ENCODE measurements at places on chromosomes 11 and 22.
A peak's percentile ranks its signal among the peaks of the same experiment; 100 is the strongest.

DNA sequence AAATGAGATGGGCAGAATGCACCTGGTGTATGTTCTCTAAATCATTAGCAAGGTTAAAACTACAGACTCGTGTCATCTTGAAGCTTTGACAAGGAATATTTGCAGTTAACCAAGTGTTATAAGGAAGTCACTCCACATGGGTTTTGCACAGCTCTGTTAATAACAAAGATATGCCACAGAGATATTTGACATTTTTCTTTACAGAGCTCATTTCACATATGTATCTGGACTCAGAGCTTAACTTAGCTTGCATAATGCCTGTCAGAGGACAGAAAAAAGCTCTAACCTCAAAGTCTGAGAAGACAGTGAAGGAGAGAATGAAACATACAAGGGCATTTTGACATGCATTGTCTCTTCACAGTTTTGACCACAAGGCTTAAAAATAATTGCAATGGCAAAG is 105.5 kb downstream of the C11orf87 start:
- DNase-seq: no peak

- no peak for DNase-seq
Measured at GRCh38 chr11:102840018-102840417, 3.4 kb downstream of the MMP3 start.

DNA sequence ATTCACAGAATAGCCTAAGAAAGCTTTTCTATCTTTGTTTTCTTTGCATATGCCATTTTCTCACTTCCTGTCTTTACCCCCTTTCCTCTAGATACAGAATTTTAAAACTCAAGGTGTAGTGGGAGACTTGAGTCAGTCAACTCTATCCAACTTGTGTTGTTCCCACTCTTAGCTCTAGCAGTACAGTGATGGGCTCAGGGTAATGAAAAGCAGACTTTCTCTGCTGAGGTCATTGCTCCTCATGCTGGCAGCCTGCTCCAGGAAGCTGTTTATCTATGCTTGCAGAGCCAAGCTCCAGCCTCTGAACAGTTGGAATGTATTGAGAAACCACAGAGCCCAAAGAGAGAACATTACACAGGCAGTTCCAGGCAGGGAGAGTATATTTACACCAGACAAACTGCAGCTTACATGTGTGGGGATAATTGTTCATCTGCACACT is 68.1 kb downstream of the CSTPP1 start:
- DNase-seq: no peak

DNA sequence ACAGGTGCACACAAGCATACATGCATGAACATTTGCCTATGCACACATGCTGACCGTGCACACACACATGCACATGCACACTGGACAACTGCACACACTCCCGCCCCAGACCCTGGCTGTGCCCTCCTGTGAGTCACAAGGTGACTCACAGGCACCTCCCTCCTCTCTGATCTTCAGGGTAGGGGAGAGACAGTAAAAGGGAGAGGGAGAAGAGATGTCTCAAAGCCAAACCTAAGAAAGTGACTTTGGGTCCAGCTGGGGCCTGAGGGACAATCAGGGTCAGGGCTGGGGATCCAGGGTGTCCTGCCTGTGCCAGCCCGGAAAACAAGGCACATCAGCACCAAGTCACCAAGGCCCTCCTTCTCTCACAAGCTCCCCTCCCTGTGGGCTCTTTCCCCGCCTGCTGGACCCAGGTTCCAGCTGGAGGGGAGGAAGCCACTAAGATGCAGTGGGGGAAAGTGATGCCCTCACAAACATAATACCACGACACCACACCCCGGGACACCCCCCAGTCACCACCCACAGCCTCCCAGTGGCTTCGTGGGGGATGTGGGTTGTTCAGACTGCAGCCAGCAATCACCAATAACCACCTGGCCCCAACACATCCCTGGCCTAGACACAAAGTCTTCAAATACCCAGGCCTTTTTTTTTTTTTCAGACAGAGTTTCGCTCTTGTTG is 39.3 kb downstream of the PDGFB start:
- peak; percentile 27 for DNase-seq

- DNase-seq: no peak
Measured at GRCh38 chr22:19802894-19803735, 42.5 kb downstream of the TBX1 start.
